Activated T-cell treated with anti-CD3 and anti-CD28 coated beads, Interleukin-2, amount 50 U/mL, for 1 hour (primary cell): ENCODE measurements at places on chromosomes 2 and 18.
A peak's percentile ranks its signal among the peaks of the same experiment; 100 is the strongest.

DNA sequence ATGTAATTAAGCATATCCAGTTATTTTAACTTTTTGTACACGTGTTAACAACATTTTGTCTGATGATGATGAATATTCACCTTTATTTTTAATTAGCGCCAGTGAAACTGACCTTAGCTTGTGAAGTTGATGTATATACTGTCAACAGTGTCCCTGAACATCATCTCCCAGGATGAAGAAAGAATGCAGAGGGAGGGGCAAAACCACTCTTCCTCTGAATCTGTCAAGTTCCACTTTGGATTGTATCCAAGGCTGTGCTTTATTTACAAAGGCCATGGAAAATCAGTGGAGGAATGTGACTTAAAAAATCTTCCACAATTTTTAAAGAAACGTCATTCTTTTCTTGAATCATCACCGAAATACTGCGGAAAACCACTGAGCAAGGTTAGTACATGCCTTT, 4.5 kb upstream of the RMDN2 start:
- DNase-seq: no peak

GRCh38 chr2:158795195-158795924, at the start of gene DAPL1:
Gene DAPL1, plus strand, starts transcription at chr2:158795317. Its CDS starts 56 bp downstream, at chr2:158795373.
- DNase-seq: no peak

DNA sequence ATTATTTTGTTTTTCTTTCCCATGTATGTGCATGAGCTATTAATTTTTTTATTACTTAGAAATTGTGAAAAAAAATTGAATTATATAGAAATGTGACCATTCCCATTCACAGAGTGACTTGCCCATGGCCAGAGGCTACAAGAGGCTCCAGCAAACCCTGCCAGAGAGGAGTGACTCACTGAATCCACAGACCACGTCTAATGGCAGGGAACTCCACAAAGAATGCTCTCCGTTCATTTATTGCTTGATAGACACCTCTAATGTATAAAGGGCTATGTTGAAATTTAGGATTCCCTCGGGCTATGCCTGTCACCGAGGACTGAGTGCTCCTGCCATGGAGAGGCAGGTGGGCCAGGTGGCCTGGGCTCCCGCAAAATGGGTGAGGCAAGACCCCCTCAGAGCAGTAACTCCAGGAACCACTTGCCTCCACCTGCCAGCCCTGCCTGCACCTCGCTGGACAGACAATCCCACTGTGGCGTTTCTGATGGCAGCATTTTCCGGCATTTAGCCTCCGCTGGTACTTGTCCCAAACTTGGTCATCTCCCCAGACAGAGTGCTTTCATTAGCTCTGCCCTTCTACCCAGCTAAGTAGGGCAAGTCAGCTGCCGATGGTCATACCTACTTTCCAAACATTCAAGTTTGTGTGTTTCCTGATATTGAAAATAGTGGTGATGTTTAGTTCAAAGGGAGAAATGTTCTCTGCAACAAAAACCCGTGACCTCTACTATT, 200.3 kb downstream of the PRKCE start:
- DNase-seq: no peak

DNA sequence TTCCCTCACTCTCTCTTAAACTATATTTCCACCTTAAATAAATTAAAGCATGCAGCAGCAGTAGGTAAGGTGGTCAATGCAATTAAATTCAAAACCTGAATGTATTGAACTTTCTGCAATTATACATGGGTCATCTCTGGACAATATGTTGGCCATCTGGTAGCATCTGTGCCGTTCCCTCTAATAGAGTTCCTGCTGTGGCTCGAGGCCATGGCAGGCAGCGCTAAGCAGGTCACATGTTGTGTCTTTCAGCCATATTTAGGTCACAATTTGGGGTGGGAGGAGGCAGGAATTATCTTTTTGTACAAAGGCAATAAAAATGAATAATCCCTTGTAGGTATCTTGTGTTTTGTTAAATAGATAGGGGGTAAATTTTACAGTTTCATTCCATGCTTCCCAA, 676.2 kb downstream of the ZEB2 start:
- DNase-seq: no peak

DNA sequence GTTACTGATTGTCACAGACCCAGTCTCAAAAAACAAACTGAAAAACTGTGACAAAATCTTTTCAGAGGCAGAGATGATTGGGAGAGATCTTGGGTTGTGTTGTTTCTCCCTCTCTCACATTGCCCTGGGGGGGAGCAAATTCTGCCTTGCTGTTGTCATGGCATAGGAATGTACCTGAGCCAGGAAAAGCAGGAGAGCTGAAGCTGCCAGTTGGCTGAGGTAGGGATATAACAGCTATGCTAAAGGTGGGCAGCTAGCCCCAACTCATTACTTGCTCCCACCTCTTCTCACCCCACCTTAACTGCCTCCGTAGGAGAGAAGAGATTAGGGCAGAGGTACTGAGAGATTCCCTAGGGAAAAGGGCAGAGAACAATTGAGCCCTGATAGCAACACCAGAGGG, 299.3 kb downstream of the OSR1 start:
- DNase-seq: no peak

- DNase-seq: no peak
Observed at GRCh38 chr2:112583497-112584133, 794 bp upstream of the CHCHD5 start.

DNA sequence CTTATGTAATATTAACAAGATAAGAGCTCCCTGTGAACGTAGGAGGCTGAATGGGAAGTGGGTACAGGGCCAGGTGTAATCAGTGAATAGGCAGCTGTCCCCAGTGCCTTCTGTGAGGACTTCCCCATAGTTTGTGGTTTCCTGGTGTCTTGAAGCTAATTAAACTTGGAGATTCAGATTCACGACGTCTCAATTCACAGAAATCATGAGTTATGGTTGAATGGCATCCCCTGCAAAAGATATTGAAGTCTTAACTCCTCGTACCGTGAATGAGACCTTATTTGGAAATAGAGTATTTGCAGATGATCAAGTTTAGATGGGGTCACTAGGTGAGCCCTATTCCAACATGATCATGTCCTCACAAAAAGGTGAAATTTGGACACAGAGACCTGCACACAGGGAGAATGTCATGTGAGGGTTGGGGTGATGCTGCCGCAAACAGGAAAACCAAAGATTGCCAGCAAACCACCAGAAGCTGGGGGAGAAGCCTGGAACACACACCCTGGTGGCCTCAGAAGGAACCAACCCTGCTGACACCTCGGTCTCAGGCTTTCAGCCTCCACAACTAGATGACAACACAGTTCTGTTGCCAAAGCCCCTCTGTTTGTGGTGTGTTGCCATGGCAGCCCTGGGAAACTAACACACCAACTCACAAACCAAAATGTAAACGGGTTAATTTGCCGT, 13.2 kb downstream of the ARL4C start:
- peak; percentile 84 for DNase-seq

- DNase-seq: no peak
Observed at GRCh38 chr2:217930761-217931563, 71.8 kb downstream of the TNS1 start.

DNA sequence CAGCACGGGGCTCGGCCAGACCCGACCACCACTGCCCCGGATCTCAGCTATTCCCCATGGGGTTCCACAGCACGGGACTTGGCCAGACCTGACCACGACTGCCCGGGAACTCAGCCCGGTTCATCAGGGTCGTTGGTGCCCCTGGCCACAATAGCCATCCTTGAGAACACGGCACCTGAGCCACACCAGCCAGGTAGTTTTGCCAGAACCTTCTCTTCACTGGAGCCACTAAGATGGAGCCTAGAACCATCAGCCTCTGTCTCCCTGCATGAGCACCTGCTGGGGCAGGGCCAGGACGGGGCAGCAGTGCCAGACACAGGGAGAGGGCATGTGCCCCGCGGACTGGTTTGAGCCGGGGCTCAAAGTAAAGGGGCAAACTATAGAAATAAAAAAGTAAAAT, 11.4 kb upstream of the KCNG2 start:
- DNase-seq: no peak

GRCh38 chr2:119637371-119637770, 41.6 kb upstream of the TMEM177 start:
- DNase-seq: no peak

GRCh38 chr2:96594282-96594681, 43.8 kb downstream of the KANSL3 start:
- DNase-seq: no peak

- DNase-seq: no peak
Observed at GRCh38 chr18:77676910-77677309, 427.3 kb downstream of the GALR1 start.

- no peak for DNase-seq
Observed at GRCh38 chr2:119028327-119029174, 86.6 kb downstream of the MARCO start.

- no peak for DNase-seq
Observed at GRCh38 chr2:20231598-20232026, 6.7 kb upstream of the SDC1 start.

DNA sequence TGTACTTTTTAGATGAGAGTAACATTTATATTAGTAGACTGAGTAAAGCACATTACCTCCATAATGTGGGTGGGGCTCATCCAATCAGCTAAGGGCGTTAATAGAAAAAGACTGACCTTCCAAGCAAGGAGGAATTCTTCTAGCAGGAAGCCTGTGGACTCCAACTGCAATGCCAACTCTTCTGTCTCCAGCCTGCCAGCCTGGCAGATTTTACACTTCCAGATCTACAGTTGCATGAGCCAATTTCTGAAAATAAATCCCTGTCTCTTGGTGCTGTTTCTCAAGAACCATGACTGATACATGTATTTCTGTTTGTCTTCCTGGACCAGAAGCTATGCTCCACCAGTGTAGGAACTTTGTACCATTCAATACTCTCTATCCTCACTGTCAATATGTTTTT, 69.0 kb upstream of the LMAN1 start:
- DNase-seq: no peak

DNA sequence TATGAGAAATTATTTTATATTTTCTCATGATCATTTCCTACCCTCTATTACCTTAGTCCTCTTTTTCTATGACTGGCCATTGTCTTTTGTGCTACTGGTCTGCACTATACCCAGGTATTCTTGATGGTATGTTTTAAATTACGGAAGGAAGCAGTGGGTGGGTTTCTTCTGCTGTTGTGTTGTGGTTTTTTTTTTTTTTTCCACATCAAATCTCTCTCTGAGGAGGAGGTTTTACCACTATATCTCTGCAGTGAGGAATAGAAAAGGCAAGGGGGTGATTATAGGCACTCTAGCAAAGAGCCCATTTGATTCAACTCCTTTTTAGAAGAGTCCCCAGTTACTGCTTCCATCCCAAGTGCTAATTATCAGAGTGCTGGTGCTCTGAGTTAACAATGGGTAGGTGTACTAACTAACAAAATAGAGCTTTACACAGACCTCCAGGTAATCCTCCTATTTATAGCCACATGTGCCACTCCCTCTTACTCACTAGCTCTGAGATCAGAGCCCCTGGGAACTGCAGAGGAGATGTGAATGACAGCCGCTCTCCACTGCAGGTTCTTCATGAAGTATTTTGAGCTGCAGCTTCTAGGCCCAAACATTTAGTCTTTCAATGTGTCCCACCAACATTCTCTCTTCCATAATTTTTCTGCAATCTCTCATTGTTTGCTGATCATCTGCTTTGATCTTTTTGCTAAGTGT, 301.6 kb upstream of the GULP1 start:
- DNase-seq: no peak

DNA sequence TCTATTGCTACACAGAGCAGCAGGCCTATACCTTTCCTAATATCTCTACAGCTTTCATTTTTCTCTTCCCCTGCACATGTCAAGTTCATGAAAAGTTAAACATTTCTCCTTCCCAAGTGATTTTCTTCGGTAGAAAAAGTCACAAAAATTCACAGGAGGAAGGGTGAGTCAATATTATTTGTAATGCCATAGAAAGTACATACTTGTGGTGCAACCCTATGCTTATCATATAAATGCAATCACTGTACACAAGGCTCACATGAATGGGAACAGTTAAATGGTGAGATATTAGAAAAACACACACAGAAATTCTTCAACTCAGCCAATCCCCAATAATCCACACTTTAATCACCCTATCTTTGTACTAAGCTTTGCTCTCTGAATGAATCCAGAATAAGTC, 651.6 kb downstream of the LRRTM4 start:
- no peak for DNase-seq

- DNase-seq: no peak
Observed at GRCh38 chr18:13183790-13184189, 34.8 kb upstream of the LDLRAD4 start.

GRCh38 chr2:181411105-181411849, 45.9 kb upstream of the ITGA4 start:
- no peak for DNase-seq

DNA sequence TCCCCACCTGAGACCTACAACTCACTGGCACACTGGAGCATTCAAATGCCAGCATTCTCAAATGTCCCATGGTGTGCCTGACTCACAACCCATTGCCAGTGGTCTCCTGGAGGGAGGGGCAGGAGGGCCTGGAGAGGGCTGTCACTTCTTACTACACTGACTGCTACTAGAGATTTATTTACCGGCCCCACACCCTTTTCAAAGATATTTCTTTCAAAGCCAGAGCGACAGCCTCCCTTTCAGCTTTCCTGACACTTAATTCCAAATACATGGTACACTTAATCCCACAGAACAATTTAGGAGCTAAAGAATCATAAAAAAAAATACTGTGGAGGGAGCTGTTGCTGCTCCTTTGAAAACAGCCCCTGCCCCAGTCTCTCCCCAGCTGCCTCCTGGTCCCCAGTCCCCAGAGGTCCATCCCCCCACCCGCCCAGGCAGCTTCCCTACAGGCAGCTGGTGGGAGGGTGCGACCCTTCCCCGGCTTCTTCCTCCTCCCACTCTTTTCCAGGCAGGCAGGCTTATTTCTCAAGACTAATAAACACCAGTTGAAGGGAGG, 129.1 kb upstream of the SMAD2 start:
- no peak for DNase-seq

DNA sequence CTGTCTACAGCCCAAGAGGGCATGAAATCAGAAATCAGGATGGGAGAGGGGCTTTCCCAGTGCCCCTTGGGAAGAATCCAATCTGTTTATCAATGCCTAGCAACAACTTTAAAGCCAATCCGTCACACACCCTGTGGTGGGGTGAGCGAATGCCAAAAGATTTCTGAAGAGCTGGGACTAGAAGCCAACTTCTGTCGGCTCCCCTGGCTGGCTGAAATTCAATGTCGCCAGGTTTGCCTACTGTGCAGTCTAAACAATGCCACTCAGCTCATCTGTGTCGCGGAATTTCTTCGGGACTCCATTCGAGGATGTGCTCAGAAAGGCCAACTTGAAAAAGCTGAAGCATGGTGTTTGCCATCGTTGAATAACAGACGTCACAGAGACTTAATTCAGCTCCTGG, 31.5 kb upstream of the NCKAP5 start:
- no peak for DNase-seq

DNA sequence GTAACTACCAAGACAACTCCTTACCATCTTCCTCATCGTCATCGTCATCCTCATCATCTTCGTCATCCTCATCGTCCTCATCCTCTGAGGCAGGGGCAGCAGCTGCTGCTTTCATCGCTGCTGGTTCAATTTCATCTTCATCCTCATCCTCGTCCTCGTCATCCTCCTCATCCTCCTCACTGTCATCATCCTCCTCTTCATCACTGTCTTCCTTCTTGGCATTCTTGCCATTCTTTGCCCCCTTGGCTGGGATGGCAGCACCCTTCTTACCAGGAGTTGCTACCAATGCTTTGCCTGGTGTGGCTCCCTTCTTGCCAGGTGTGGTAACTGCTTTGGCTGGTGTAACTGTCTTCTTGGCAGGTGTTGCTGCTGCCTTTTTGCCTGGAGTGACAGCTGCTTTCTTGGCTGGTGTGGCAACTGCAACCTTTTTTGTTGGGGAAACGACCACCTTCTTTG, 2.7 kb downstream of the NCL start:
- no peak for DNase-seq
